ENCODE measurements at places on chromosomes 2 and 18. TPM values are rescaled to one million over a fixed set of nuclear protein-coding genes. Genes with fewer than 3 reads are reported as not detected.

The GULP1 gene
- 13.0 TPM for total RNA-seq

The KIF3C gene
- 5.3 TPM for total RNA-seq

The TNFRSF11A gene
- total RNA-seq: 3.5 TPM

DNA sequence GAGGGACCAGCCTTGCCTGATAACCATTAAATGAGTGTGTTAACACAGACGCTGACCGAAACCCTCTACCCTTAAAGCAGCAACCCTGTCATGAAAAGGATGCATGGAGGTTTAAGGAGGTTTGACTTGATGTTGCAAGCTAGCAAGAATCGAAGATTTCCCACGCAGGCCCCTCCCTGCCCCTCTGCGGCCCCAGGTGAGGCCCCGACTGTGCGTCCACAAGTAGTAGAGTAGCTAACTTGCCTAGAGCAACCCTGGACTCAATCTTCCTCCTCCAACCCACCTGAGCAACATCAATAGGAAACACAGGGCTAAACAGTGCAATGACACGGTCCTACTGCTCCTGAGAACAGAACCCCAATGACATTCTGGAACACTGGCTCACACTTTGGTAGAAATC lies 150.1 kb downstream of the COL4A4 start:
- no peak for DNase-seq

- DNase-seq: no peak
Observed at GRCh38 chr2:233489143-233489542, 77.4 kb downstream of the USP40 start.

- no peak for DNase-seq
Observed at GRCh38 chr2:120802158-120802557, 66.5 kb downstream of the GLI2 start.

GRCh38 chr2:132911726-132912724 lies 242.0 kb upstream of the LYPD1 start:
- DNase-seq: peak; percentile 62

DNA sequence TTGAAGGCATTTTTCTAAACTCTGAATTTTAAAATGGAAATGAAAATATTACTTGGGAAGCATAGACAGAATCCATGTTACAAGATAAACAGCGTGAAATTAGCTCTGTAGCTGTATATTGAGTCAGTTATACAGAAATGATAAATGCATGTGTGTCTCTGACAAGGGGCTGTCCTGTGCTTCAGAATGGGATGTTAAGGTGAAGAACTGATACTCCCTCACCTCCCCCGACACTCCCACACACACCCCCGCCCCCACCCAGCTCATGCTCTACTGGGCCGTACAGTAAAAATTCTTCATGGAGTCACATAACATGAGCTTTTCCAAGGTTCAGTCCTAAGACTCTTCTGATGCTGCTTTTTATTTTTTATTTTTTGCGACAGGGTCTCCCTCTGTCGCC lies 869 bp upstream of the THUMPD2 start:
- no peak for DNase-seq

DNA sequence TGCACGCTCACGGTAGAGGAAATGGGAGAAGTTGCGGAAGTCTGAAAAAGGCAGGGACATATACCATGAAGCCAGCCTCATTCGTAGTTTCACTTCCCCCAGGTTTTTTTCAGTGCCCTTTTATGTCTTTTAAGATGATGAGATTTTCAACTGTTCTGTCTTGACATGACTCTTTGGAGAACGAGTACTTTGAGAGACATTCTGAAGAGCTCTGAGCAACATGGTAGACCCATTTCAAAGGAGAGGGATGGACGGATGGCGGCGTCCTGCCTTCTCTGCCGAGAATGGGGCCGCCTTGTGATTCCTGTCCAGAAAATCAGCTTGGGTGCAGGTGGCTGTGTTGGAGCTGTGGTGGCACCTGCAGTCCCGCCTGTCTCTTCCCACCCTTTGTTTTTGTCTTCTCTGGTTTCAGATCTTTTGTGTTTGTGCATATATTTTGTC lies 41.7 kb downstream of the SH3BP4 start:
- no peak for DNase-seq

The SERPINB2 gene
- total RNA-seq: not detected

The ANKRD62 gene
- total RNA-seq: not detected

The TXNDC2 gene
- 0.42 TPM for total RNA-seq

DNA sequence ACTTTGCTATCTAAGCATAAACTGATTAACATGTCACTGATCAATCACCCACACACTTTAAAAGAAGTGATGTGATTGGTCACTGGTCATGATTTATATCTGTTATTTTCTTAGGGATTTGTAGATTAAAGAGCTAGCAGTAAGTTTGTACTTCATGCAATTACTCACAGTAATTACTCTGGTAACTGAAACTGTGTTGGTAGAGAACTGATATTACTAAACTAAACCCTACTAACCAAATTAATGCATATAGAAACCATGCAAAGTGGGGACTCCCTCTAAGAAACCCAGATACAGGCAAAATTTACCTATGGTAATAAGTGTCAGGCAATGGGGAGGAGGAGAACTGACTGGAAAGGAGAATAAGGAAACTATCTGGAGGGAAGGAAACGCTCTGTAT lies 44.8 kb upstream of the C2orf15 start:
- DNase-seq: no peak

DNA sequence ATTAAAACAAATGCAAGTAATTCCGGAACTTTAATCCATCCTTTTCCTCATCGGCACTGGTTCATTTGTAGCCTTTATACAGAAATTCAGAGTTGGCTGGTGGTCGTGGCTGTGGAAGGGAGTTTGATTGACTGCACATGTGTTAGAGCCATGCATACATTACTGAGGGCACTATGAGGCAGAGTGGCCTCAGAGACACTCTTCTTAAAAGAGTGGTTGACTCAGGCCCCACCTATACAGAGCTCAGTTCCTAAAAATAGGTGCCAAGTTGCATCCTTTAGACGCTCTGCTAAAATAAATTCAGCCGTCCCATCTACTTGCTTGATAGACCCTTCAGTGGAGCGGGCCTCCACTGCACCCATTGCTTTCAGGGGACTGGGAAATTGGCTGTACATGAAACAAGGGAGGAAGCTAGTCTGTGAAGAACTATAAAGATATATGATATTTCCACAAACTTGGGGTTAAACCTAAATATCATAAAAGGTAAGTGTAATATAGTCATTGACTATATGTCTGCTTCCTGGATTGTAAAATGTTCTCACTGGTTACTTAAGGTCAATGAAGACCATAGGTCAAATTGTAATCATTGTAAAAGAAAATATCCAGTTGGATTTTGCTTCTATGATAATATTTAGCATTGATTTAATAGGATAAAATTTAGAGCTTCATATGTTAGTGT lies 298.9 kb downstream of the XIRP2 start:
- no peak for DNase-seq

DNA sequence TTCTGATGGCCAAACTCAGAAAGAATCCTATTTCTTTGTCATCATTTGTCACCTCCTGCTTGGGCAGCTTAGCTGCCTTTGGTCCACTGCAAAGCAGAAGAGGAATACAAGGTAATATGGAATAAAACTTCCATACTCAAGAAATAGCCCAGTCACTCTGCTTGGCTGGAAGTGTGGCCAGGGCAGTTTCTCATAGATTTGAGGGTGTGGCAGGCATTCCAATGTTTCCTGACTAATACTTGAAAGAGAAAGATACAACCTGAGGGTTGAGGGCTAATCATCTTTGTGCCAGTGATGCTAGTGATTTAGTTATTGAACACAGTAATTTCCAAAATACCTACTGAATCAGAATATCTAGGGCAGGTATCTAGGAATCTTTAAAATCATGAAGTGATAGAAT lies 83.1 kb downstream of the FAM161A start:
- no peak for DNase-seq

DNA sequence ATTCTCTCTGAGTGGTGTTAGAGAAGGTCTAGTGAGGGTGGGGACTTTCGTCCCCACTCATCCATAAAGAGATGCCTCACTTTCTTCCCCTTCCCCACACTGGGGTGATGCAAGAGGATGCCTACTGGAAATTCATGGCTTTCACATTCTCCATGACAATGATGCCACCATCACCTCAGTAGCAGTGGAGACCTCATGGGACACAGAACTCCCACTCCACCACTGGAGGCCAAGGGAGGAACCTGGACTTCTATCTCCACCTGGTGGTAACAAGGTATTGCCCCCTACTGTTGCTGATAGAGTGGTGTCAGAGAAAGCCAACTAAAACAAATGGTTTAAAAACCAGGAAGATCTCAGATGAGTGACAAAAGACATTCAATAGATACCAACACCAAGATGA lies 110.9 kb downstream of the INHBB start:
- DNase-seq: no peak

DNA sequence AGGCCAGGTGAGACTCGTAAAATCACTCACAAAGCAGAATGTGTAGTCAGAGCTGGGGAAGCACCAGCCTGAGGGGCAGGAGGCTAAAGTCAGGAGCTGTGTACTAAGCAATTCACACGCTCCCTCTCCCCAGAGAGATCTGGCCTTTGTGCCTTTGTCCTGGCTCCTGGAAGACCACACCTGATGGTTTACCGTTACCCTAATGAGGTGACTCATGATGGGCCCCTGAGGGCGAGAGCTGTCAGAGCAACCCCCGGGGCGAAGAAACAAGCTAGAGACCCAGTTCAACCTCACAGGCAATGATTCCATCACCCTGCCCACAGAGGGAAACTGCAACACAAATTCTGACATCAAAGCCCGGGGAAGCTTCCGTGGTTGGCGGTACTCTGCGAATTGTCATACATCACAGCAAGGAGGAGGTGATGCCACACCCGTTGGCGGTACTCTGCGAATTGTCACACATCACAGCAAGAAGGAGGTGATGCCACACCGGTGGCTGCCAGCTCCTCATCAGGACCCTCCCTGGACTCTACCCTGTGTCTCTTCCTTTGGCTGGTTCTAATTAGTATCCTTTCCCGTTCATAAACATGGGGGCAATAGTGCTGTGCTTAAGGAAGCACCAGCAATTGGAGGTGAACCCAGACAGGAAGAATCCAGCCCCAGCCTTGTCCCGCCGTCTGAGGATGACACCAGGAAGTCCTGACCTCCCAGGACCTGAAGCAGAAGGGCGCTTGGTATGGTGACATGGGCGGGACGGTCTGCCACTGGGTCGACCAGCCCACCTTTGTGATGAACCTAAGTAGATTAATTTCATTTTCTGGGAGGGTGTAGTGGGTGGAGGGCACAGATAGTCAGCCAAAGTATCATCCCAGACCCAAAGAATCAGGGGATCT lies 30.5 kb downstream of the B3GNT7 start:
- no peak for DNase-seq

GRCh38 chr2:102276549-102277201 lies 34.7 kb upstream of the IL1RL1 start:
- no peak for DNase-seq

DNA sequence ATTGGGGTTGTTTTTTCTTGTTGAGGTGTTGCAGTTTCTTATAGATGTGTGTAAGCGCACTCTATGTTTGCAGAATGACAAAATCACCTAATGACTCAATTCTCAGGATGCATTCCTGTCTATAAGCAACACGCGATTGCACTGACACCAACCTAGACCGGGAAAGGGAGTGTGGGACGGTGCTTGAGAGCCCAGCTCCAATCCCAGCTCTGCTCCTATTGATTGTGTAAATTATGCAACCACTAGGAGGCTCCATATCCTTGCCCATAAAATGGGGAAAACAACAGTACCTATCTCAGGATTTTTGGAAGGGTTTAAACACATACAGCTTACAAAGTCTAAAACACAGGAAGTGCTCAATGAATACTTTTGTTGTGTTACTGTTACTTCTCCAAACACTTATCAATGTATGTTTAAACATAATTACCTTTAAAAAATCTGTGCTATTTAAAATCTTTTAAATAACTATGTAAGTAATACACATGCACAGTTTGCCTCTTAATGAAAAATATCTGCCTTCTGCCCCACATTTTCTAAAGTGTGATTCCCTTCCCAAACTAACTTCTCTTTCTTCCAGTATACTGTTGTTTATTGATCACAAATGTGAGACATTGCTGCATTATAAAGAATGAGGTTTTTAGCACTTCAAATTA lies 132.5 kb downstream of the SPHKAP start:
- DNase-seq: no peak

The LRRC30 gene
- not detected for total RNA-seq

DNA sequence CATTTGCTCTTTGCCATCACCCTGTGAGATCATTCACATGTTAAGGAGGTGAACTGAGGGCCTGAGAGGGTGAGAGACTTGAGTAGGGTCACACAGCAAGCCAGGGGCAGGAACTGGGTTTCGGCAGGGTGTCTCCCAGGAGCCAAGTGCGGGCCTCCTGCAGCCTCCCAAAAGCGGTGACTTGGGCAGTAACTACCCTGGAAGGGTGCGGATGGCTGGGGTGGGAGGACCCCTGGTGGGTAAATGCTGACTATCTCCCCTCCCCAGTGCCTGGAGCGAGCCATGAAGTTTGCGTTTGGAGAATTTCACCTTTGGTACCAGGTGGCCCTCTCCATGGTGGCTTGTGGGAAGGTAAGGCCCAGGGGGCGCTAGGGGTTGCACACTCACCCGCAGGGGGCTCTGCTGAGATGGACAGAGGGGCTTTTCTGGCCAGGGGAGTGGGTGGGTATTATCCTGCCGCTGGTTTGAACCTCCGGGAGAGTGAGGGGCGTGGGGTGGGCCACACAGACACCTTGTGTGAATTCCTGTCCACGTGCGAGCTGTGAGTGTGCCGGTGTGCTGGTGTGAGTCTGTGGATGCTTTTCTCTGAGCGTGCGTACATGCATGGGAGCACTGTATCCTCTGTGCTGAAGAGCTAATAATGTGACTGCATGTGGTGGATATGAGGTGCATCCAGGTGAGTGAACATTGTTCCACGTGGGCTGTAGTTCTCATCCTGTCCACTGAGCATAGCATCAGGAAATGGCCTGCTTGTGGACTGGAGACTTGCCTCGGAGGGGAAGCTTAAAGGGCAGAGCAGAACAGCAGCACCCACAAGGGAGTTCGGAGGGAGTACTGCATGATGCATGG lies 91.0 kb upstream of the MCFD2 start:
- no peak for DNase-seq

GRCh38 chr2:239598011-239598731 lies 197.4 kb upstream of the HDAC4 start:
- DNase-seq: no peak

GRCh38 chr2:70956141-70956540 lies 20.4 kb downstream of the ATP6V1B1 start:
- no peak for DNase-seq

The ASXL3 gene
- 9.2 TPM for total RNA-seq

GRCh38 chr2:60152226-60152833 lies 401.1 kb downstream of the BCL11A start:
- DNase-seq: no peak

The RBM44 gene
- total RNA-seq: 0.45 TPM

The RUFY4 gene
- not detected for total RNA-seq

GRCh38 chr2:38658613-38659012 lies 7.3 kb upstream of the GALM start:
- DNase-seq: no peak

The CFAP65 gene
- not detected for total RNA-seq
